Osteocyte (in vitro differentiated cells): ENCODE measurements at places on chromosomes 2 and 18. TPM values are rescaled to one million over a fixed set of nuclear protein-coding genes. Genes with fewer than 3 reads are reported as not detected.

The HOXD8 gene
- total RNA-seq, result not detected in 2 replicates

DNA sequence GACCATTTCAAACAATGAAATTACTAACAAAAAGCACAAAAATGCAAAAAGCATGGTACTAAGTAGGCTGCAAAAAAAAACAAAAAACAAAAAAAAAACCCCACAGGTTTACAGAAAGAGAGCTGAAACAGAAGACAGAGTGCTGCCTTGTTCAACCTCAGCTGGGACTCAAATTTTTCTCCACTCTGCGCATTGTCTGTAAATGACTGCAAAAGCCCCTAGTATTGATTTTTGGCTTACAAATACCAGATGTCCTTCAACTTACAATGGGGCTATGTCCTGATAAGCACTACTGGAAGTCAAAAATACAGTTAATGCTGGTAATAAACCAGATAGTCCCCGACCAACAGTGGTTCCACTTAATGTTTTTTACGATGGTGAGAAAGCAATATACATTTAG lies 42.2 kb downstream of the UBE2E3 start:
- no peak for DNase-seq
- no peaks in the 10 kb centered on the region for H3K27me3 ChIP-seq
- H3K36me3 ChIP-seq, result peaks cover 3% of the 10 kb centered on the region
- H3K27ac ChIP-seq, result no peak overlapping the region
- no peak overlapping the region for H3K4me3 ChIP-seq

- no peaks in the 10 kb centered on the region for H3K27me3 ChIP-seq
- H3K36me3 ChIP-seq, result no peaks in the 10 kb centered on the region
- H3K4me3 ChIP-seq, result no peak overlapping the region
- no peaks in the 10 kb centered on the region for H3K4me1 ChIP-seq
- no peak overlapping the region for H3K27ac ChIP-seq
Measured at GRCh38 chr2:117273009-117273671, 541.4 kb upstream of the DDX18 start.

DNA sequence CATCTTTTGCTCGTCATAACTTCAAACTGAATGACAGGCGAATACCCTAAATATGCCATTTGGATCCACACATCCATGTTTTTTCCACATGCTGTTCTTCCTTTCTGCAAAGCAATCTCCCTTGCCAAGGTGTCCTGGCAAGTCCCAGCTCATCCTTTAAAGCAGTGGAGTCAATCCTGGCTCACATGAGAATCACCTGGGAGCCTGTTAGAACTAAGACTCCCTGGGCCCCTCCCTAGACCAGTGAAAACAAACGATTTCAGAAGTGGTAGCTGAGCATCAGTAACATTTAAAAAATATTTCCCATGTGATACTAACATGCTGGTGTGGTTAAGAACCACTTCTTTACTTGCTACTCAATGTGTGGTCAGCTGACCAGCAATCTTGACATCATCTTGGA lies 50.6 kb upstream of the PARD3B start:
- no peak for DNase-seq
- no peaks in the 10 kb centered on the region for H3K36me3 ChIP-seq

DNA sequence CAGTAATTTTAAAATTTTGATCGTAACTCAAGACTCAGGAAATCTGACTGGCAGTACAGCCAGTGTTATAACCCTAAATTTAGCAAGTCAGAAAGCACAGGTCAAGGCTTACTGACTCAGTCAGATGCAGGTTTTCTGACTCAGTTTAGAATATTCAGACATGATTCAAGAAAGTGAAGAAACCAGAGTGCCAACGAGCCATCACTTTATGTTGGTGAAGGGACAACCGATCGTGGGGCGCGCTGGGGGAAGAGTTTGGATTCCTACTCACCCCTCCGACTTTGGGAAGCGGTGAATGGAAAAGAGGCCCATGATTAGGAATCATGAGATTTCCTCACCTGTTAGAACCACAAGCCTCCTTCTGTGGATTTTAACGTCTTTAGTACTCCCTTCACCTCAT lies 998 bp downstream of the RNF149 start:
- H3K4me3 ChIP-seq, result peak overlapping the region; percentile 90
- peaks cover under 1% of the 10 kb centered on the region for H3K36me3 ChIP-seq
- no peak for DNase-seq

- H3K4me3 ChIP-seq, result no peak overlapping the region
- no peak for DNase-seq
- H3K27ac ChIP-seq, result peak overlapping the region; percentile 60
- H3K4me1 ChIP-seq, result peaks cover 5% of the 10 kb centered on the region
- H3K36me3 ChIP-seq, result no peaks in the 10 kb centered on the region
Measured at GRCh38 chr2:152072011-152072410, 26.8 kb downstream of the CACNB4 start.

- DNase-seq, result no peak
- H3K36me3 ChIP-seq, result no peaks in the 10 kb centered on the region
- no peak overlapping the region for H3K4me3 ChIP-seq
- no peaks in the 10 kb centered on the region for H3K27me3 ChIP-seq
- peaks cover 45% of the 10 kb centered on the region for H3K4me1 ChIP-seq
- H3K27ac ChIP-seq, result peak overlapping the region; percentile 84
Measured at GRCh38 chr18:8982416-8983183, 119.9 kb upstream of the NDUFV2 start.

The ANKRD62 gene
- total RNA-seq, result not detected in 2 replicates

- H3K27me3 ChIP-seq, result peaks cover 52% of the 10 kb centered on the region
- H3K4me1 ChIP-seq, result peaks cover 3% of the 10 kb centered on the region
- DNase-seq, result no peak
- no peaks in the 10 kb centered on the region for H3K36me3 ChIP-seq
- H3K4me3 ChIP-seq, result peak overlapping the region; percentile 68
Measured at GRCh38 chr2:73283545-73284295, 558 bp downstream of the FBXO41 start.

GRCh38 chr2:106165561-106165960 lies 28.5 kb downstream of the UXS1 start:
- H3K36me3 ChIP-seq, result peaks cover 3% of the 10 kb centered on the region
- peaks cover 12% of the 10 kb centered on the region for H3K4me1 ChIP-seq
- DNase-seq, result no peak
- H3K27ac ChIP-seq, result no peak overlapping the region

DNA sequence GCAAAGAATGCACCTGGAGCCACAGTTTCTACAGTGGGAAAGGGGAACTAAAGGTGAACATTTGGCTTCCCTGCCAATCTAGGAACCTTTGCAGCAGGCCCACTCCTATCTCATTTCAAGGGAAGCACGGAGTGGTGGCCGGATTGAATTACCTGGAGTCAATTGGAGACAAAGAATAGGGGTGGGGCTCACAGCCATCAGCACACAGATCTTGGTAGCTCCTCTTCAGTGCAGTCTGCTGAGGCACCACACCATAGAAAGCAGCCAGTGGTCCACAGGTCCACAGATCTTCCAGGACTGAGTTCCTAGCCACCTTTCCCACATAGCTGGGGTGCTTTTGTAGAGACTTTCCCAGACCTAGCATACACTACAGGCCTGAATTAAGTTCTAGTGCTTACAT lies 43.5 kb upstream of the NXPH2 start:
- DNase-seq, result no peak
- H3K36me3 ChIP-seq, result no peaks in the 10 kb centered on the region
- H3K27me3 ChIP-seq, result peaks cover 37% of the 10 kb centered on the region
- H3K27ac ChIP-seq, result no peak overlapping the region
- no peaks in the 10 kb centered on the region for H3K4me1 ChIP-seq

- no peak overlapping the region for H3K27ac ChIP-seq
- H3K36me3 ChIP-seq, result no peaks in the 10 kb centered on the region
- H3K4me3 ChIP-seq, result no peak overlapping the region
Measured at GRCh38 chr2:124563426-124563825, 538.3 kb downstream of the CNTNAP5 start.

DNA sequence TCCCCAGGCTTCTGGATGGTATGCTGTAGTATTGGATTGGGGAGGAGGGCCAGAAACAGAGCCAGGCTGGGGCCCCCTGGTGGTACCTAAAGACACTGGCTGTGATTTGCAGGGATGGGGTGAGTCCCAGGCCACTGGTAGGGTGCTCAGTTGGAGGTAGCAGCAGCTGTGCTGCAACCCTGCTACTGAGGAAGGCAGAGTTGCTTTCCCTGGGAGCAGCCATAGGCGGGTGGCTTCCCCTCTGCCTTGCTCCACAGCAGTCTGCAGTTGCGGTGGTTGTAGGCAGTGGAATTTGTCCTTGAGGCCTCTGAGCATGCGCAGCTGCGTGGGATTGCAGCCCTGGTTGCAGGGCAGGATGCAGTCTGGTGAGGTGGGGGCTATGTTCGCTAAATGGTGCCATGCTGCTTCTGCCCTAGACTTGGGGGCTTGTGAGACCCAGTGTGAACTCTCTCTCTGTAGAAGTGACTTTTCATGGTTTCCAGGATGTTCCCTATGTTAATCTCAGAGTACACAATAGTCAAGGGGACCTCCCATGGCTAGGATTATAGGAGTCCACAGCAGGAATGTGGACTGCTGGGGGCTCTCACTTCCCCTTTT lies 443.5 kb downstream of the XIRP2 start:
- no peak overlapping the region for H3K27ac ChIP-seq
- no peaks in the 10 kb centered on the region for H3K36me3 ChIP-seq
- H3K27me3 ChIP-seq, result no peaks in the 10 kb centered on the region
- no peak for DNase-seq
- no peak overlapping the region for H3K4me3 ChIP-seq
- H3K4me1 ChIP-seq, result no peaks in the 10 kb centered on the region
